ENCODE measurements at places on chromosomes 6 and 20.

DNA sequence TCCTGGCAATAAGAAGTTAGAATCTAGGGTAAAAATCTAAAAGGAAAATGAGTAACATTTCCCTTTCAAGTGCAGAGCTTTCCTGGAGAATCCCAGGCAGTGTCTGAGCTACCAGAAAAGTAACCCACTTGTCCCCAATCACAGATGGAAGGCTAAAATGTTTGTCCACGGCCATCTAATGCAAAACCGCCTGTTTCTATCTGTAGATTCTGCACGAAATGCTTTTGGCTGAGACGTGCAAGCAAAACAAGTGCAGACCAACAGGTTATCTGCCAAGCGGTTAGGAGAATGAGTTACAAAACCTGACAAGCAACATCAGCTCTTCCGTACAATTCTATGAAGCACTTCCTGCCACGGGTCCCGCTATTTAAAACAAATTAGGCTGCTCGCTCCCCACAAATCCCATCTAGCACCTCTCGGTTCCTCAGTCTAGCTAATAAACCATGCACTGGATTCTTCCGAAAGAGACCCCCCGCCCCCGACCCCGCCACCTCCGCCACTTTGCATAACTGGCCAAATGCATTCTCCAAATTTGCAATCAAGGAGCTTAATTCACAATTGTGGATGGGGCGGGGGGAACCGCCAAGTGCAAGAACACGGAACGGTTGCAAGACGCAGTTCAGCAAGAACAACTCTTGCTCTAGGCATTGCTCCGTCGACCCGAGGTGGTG lies 1.4 kb downstream of the ELOVL5 start:
- H3K27ac ChIP-seq: peak overlapping the region; percentile 93
- peaks cover 5% of the 10 kb centered on the region for H3K4me1 ChIP-seq
- H3K36me3 ChIP-seq: no peaks in the 10 kb centered on the region

- no peaks in the 10 kb centered on the region for H3K36me3 ChIP-seq
- no peak for DNase-seq
- no peak overlapping the region for H3K27ac ChIP-seq
- no peak overlapping the region for H3K4me3 ChIP-seq
- H3K27me3 ChIP-seq: no peaks in the 10 kb centered on the region
Observed at GRCh38 chr6:111338843-111339242, 144.2 kb downstream of the REV3L start.

GRCh38 chr20:13672690-13673089 lies 34.0 kb upstream of the TASP1 start:
- H3K4me3 ChIP-seq: no peak overlapping the region
- H3K36me3 ChIP-seq: no peaks in the 10 kb centered on the region
- H3K27ac ChIP-seq: no peak overlapping the region
- no peak for DNase-seq

- no peaks in the 10 kb centered on the region for H3K4me1 ChIP-seq
- no peak overlapping the region for H3K27ac ChIP-seq
- no peaks in the 10 kb centered on the region for H3K36me3 ChIP-seq
- peak; percentile 45 for DNase-seq
- H3K4me3 ChIP-seq: no peak overlapping the region
- no peaks in the 10 kb centered on the region for H3K27me3 ChIP-seq
Observed at GRCh38 chr20:51326201-51326819, 216.2 kb downstream of the NFATC2 start.

GRCh38 chr20:20370094-20370575 lies 2.2 kb downstream of the INSM1 start:
- H3K4me1 ChIP-seq: no peaks in the 10 kb centered on the region
- H3K27ac ChIP-seq: no peak overlapping the region

DNA sequence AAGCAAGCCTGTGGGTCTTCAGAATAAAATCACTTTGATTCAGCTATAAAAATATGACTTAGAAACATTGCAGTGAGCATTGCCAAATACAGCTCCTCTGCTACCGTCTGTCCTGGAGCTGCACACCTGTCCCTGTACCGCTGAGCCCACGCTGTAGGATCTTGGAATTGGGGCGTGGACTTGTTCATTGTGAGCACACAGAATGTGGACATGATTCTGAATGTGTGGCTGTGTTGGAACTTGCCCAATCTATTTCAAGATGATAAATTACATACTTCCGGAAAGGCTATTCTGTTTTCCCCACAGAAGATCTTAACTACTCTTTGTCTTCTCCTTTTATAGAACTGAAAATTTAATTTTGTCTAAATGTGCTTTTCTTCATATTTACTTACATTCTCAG lies 107.3 kb downstream of the UST start:
- no peak overlapping the region for H3K27ac ChIP-seq
- H3K27me3 ChIP-seq: no peaks in the 10 kb centered on the region
- no peaks in the 10 kb centered on the region for H3K4me1 ChIP-seq
- H3K4me3 ChIP-seq: no peak overlapping the region
- no peak for DNase-seq

- H3K4me3 ChIP-seq: no peak overlapping the region
- DNase-seq: no peak
- H3K27ac ChIP-seq: no peak overlapping the region
- H3K36me3 ChIP-seq: peaks cover 87% of the 10 kb centered on the region
- H3K27me3 ChIP-seq: no peaks in the 10 kb centered on the region
- H3K4me1 ChIP-seq: no peaks in the 10 kb centered on the region
Observed at GRCh38 chr20:17946040-17946439, 22.6 kb downstream of the SNX5 start.

GRCh38 chr6:30945281-30945680 lies 4.5 kb downstream of the MUCL3 start:
- no peak for DNase-seq
- no peak overlapping the region for H3K4me3 ChIP-seq
- H3K36me3 ChIP-seq: no peaks in the 10 kb centered on the region
- H3K4me1 ChIP-seq: no peaks in the 10 kb centered on the region
- H3K27me3 ChIP-seq: no peaks in the 10 kb centered on the region

DNA sequence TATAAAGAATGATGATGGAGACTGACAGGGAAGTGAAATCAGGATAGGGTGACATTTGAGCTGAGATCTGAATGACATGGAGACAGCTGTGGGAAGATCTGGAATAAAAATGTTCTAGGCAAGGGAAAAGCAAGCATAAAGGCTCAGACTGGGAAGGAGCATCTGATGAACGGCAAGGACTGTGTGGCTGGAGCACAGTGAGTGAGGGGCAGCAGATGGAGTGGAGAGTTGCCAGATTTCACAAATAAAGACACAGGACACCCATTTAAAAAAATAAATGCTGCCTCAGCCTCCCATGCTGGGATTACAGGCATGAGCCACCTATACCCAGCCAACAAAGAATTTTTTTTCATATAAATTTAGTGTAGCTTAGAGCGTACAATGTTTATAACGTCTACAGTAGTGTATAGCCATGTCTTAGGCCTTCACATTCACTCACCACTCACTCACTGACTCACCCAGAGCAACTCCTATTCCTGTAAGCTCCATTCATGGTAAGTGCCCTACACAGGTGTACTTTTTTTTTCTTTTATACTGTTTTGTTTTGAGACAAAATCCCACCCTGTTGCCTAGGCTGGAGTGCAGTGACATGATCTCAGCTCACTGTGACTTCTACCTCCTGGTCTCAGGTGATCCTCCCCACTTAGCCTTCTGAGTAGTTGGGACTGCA lies 2.4 kb upstream of the ZBTB24 start:
- DNase-seq: no peak
- H3K4me3 ChIP-seq: no peak overlapping the region
- no peaks in the 10 kb centered on the region for H3K27me3 ChIP-seq
- H3K36me3 ChIP-seq: no peaks in the 10 kb centered on the region
